ENCODE measurements at places on chromosomes 6 and 20.

- no peak for DNase-seq
Observed at GRCh38 chr6:168844821-168845609, 404.0 kb downstream of the SMOC2 start.

DNA sequence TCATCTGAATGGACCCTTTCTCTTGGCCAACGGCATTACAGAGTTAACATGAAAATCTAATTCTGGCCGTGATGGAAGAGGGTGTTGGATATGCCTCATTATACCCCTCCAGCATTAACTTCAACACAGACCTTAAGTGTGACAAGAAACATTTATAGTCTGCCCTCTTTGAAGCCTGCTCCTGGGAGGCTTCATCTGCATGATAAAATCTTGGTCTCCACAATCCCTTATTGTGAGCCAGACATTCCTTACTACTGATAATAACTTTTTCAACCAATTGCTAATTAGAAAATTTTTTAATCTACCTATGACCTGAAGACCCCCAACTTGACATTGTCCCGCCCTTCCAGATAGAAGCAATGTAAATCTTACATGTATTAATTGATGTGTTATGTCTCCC, 9.3 kb upstream of the HBS1L start:
- DNase-seq, result no peak

DNA sequence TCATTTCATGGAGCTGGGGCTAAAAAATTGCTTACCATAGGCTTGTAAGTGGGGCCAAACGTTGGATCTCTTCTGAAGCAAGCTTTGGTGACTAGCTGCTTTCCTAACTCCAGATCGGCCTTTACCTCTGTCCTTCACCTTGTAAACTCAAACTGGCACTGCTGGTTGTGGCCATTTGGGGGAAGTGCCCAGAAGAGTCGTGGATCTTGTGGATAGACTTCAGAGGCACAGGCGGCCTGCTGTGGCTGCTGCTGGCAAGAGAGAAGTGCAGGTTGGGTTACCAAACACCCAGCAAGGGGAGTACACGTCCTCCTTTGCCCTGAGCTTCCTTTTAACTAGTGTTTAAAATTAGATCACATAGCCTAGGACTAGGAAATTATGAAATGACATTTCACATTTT, 36.8 kb upstream of the KLHL31 start:
- DNase-seq, result no peak

- no peak for DNase-seq
Observed at GRCh38 chr6:170208182-170208601, 82.7 kb downstream of the DLL1 start.

- no peak for DNase-seq
Observed at GRCh38 chr20:11808841-11809240, 108.9 kb upstream of the BTBD3 start.

- no peak for DNase-seq
Observed at GRCh38 chr6:131251590-131252199, 116.4 kb downstream of the AKAP7 start.

Data from stimulated activated CD4-positive, alpha-beta T cell treated with anti-CD3 and anti-CD28 coated beads, Interleukin-4, amount 100 ng/mL, for 48 hours (primary cell).